ENCODE measurements at places on chromosomes 6 and 20.
A peak's percentile ranks its signal among the peaks of the same experiment; 100 is the strongest.

DNA sequence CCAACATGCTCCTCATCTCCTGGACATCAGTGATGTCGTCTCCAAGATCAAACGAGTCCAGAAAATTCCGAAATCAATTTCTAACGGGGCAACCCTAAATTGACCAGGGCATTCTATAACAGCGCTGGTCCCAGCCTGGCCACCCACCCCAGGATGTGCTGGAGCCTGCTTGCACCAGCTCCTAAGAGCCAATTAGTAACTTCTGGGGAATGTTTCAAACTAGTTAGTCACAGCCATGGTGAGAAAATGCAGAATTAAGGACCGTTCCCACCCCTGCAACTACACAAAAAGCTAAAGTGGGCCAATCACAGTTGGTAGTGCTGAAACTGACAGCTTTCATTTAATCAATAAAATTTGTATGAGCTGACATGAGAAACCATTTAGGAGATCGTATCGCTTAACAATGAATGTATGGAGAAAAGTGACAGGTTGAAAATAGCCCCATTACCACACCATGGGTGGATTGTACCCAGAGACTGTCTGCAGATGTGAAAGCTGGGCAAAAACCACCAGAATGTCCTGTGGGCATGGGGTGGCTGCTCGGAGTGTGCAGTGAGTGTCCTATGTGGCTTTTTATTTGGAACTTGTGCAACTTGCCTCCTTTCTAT lies 165.7 kb upstream of the AFDN start:
- no peak for DNase-seq

- DNase-seq, result no peak
Measured at GRCh38 chr20:53294804-53295203, 298.8 kb downstream of the ZNF217 start.

DNA sequence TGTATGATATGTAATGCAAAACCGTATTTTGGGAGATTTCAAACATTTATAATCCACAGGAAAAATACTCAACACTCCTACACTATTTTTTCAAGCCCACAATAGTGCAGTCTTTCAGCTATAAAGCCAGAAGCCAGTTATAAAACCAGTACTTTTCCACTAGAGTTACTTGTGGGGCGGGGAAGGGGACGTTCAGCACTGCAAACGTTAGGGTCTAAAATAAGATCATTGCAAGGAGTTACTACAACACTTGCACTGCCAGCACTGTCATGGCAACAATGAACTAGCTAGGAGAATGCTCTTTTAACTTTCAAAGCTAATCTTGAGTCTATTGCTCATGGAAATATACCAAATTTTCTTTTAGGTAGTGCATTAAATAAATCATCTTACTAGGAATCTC lies 14.7 kb downstream of the SESN1 start:
- DNase-seq, result peak; percentile 90

DNA sequence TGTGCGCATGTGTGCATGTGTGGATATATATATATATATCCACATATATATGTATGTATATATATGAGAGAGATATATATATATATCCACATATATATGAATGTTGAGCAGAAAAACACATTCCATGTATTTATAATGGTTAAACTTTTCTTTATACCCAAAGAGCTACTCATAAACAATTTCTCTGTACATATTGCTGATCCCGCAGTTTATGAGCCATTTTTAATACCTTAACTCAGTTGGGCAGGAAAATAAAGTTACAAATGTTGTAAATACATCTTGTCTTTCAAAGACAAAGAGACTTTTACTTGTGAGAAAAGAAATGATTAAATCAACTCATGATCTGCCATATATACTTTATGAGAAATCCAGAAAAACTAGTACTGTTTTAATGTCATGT lies 18.1 kb upstream of the EPHA7 start:
- DNase-seq, result no peak

DNA sequence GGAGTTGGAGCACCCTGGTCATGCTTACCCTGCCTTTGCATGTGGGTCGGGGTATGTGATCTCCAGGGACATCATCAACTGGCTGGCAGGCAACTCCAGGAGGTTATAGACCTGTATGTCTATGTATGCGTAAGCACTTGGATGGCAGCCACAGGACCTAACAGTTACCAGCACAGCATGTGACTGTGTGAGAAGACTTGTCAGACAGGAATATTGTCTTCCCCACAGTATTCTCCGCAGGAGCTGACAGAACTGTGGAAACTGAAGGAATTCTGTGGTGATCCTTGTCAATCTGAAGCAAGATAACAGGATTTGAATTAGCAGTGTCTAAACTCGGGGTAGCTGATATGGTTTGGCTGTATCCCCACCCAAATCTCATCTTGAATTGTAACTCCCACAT lies 59.2 kb downstream of the TMEM244 start:
- DNase-seq, result no peak

GRCh38 chr6:40376113-40376650 lies 211.0 kb downstream of the LRFN2 start:
- no peak for DNase-seq

DNA sequence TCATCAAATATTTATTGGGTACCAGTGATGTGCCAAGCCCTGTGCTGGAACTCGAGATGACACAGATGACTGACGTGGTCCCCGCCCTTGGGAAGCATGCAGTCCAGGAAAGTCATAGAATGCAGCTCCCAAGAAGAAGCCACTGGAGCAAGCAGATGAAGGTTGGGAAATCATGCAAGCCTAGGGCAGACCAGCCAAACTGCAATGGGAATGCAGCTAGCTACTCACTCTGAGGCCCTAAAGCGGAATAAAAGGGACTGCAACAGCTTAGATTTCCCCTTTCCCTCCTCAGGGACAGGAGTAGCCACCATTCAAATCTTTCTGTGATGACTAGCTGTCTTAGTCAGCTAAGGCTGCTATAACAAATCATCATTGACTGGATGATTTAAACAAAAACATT lies 152.2 kb downstream of the MAFB start:
- no peak for DNase-seq

DNA sequence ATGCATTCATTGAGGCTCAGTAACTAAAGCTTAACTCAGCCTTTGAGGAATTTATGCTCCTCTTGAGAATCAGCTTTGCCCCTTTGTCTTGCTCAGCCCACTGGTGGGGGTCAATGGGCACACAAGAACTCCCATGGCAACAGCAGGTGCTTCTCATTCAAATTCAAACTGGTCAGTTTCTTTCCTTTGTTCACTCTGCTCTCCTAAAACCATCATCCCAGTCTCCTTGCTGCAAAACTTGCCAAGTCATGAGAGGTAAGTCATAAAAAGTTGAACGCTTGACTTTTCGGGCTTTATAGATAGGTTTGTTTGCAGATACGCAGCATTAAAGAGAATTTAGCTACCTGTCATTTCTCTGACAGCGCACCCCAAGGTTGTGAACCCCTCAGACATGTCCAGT lies 146.8 kb downstream of the TFAP2A start:
- DNase-seq, result no peak

GRCh38 chr6:35046103-35046502 lies 95.0 kb downstream of the TCP11 start:
- no peak for DNase-seq

- DNase-seq, result no peak
Measured at GRCh38 chr20:59175002-59175401, 11.4 kb downstream of the ZNF831 start.

- no peak for DNase-seq
Measured at GRCh38 chr6:128438393-128438792, 82.0 kb downstream of the PTPRK start.

GRCh38 chr6:192313-192664 lies 100.0 kb upstream of the DUSP22 start:
- DNase-seq, result no peak

- no peak for DNase-seq
Measured at GRCh38 chr6:50288881-50289280, 239.2 kb upstream of the DEFB112 start.

GRCh38 chr6:43714311-43715055 lies 26.9 kb upstream of the MRPS18A start:
- DNase-seq, result peak; percentile 66

DNA sequence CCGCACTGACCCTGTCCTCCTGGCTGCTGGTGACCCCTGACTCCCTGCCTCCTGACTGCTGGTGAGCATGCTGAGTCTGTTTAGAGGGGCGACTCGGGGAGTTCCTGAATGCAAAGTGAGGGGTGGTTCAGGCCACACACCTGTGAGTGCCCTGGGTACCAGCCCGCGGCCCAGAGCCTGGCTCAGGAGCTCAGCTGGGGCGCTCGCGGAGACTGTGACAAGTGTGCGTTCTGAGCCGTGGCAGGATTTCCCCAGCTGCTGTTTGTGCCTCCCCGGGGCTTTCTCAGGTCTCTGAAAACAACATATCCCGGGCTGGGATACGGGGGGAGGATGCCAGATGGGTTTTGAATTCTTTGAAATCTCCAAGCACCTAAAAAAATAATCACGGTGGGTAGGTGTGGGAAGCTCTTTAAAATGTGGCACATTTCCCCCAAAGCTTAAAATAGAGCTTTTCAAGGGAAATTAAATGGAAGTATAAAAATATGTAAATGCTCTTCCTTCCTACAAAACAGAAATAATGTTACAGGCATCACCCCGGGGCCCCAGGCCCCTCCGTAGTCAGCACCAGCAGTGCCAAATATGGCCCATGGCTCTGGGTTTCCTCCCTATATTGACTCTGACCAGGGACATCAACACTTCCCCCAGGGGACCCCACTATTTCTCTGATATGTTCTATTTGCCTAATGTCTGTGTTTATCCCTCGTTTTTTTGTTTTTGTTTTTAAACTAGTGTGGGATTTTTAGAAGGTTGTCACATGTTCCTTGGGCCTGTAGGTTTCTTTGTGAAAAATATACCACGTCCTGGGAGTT lies 49.9 kb upstream of the TAGAP start:
- DNase-seq, result no peak

DNA sequence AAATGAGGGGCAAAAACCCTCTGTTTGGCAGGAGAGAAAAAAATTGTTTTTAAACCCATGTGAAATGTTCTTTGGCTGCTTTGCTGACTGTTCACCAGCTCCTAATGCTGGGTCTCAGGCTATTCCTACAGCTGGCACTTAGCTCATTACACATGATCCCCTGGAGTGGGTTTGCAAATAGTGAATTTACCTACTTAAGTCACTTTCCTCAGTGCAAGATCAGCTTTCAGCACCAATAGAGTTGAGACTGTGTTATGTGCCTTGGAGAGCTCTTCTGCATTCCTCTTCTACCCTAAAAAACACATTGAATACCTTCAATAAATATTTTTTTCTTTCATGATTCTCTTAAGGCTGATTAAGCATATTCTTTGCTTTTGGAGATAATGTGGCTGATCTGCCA lies 58.4 kb upstream of the PRDM1 start:
- DNase-seq, result no peak

GRCh38 chr6:48961781-48962415 lies 501.2 kb downstream of the MMUT start:
- no peak for DNase-seq

- DNase-seq, result no peak
Measured at GRCh38 chr6:79614326-79615305, 16.5 kb upstream of the SH3BGRL2 start.

DNA sequence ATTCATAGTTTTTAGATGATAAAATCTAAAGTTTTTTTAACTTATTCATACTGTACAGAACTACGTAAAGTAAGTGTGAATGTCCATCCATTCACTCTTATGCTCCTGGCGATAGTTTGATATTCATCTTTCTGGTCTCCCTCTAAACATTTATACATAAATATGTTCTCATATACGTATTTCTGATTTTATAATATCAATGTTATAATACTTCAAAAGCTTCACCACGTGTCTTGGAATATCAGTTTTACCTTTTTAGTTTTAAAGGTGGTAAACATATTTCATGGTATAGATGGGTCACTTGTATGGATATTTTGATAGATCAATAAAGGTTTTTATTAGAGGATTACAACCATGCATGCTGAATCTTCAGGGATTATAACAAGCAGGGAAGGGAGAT lies 10.3 kb upstream of the RHAG start:
- no peak for DNase-seq

Measured in sigmoid colon (tissue), 7 donors.